ENCODE measurements at places on chromosomes 1 and 21.

- DNase-seq: no peak
Measured at GRCh38 chr1:38571726-38572125, 287.8 kb downstream of the RRAGC start.

DNA sequence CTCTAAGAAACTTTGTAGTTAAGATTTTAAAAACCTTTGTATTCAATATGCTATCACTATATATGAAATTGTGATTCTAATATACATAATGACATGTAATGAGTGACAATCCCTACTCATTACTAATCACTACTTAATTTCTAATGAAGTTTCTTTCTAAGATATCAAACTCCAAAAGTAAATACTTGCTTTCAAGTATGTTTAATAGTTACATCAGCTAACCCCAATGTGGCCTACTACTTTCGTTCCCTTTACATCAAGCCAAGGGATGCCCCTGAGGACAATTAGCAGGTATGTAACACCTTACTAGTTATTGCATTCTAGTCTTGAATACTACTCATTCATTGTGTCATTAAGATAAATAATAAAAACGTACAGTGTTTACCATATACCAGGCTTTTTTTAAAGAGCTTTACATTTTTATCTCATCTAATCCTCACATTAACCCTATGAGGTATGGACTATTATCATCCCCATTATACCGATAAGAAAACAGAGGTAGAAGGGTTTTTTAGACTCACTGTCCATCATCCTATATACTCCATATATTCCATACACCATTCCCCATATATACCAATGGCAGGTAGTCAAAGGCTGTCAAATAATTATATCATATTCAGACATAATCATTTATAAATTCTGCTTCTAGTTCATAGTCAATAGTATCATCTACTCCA lies 4.2 kb downstream of the PPP1R15B start:
- DNase-seq: no peak

GRCh38 chr1:13813398-13814012 lies 113.5 kb downstream of the PRDM2 start:
- no peak for DNase-seq

DNA sequence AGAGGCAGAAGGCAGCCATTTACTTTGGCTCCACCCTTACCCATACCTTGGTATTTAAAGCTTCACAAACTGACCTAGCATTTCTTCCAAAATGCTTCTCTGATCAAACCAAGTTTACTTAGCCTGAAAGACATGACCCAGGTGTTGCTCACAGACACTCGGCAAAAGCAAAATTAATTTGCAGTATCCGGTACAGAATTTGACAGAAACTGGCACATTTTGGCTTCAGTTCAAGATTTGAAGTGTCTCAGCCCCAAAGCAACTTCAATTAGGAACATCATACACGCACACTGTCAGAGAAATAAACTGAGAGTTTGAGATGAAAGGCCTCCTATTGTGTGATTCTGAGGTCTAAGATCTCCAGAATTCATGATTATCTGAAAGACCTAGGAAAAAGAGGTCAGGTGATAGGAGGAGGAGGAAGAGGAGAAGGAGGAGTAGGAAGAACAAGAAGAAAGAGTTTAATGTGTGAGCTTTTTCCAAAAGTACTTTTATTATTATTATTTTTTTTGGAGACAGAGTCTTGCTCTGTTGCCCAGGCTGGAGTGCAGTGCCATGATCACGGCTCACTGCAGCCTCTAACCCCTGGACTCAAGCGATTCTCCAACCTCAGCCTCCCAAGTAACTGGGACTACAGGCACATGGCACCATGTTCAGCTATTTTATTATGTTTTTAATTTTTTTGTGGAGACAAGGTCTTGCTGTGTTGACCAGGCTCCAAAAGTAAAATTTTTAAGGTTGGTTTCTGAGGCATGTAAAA lies 143.6 kb downstream of the SLC45A1 start:
- no peak for DNase-seq

DNA sequence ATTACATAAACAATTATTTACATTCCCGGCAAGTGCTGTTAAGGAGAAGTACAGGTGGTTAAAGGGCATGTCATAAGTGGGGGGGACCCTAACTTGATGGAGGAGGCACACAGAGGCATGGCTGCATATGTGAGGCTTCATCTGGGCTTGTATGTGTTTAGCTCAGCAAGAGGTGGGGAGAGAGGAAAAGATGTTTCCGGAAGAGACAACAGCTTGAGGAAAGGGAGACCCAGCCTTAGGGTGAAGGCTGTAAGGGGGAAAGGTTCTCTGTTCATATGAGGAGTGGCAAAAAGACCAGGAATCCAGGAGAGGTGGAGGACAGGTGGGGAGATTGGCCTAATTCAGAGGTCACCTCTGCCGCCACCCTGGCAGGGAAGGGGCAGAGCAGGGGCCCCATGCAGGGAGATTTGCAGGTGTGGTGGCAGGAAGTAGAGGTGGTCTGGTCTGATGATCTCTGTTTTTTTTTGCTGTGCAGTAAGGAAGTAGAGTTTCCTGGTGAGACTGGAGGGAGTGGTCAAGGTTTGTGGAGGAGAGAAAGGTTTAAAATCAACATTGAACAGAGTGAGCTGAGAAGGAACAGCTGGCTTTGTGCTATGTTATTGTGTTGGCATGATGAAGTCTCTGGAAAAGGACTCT lies 9.0 kb downstream of the TRAF5 start:
- DNase-seq: no peak

DNA sequence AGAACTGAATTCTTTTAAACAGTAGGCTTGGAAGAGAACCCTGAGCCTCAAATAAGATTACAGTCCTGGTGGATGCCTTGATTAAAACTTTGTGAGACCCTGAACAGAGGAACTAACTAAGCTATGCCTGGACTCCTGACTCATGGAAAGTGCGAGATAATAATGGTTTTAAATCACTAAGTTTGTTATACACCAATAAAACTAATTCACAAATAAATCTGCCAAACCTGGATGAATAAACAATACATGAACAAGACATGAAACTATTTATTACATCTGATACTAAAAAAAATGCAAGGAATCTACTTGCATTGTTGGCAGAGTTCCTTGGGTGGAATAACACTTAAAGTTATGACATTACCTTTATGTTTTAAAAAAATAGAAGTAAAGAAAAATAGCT lies 118.4 kb downstream of the PIGK start:
- no peak for DNase-seq

All from activated CD8-positive, alpha-beta memory T cell treated with anti-CD3 and anti-CD28 coated beads for 1 hour (primary cell).